Cerebellum (tissue), 4 donors: ENCODE measurements at places on chromosomes 6 and 20.

DNA sequence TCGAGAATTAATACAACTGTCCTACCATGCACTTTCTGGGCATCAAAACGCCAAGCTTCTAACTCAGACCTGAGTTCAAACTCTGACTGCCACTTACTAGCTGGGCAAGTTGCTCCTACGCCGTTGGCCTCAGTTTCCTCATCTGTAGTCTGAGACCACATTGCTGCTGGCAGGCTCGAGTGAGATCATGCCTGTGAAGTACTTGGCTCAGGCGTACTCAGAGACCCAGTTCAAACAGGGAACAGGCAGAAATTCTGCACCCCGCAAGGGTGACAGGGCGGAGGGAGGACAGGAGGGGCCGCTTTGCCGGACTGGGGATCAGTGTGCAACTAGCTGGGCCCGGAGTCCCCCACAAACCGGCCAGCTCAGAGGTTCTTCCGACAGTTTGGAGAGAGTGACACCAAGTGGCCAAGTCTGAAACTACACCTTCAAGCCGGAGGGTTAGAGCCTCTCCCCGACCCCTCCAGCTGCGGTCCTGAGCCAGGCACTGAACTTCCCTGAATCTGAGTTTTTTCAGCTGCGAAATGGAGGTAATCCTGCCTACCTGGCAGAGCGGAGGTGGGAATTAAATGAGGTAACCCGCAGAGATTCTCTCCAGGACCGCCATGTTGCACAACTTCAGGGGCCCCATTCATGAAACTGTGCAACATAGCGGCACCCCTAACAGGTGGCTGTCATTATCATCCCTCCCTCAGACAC is 46.0 kb upstream of the PTPN1 start:
- DNase-seq = peak; percentile 38

DNA sequence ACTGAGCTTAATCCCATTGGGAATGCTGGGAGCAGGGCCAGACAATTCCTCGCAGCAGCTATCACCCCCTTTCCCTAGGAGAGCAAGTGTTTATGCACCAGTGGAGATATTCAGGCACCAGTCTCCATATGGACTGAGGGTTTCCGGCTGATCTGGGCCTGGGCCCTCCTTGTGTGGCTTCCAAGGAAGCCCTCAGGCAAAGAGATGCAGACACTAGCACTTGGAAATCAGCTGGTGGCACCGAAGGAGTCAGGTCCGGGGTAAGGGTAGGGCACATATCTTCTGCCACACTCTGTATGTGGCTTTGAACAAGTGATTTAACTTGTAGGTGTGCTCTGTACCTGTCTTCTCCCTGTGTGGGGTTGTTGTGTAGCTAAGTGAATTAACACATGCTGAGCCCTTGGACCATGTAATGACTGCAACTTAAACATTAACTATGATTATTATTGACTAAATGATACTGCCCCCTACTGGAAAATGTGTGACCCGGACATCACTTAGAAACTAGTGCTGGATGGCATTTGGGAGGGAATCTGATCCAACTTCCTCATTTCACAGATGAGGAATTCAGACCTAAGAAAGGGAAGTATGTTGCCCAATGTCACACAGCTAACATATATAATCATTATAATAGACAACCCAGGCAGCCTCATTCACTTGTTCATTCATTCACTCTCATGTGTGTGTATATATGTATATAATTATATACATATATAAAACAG is 19.3 kb upstream of the WFDC2 start:
- no peak for DNase-seq

GRCh38 chr20:32577657-32578056 is 7.5 kb downstream of the NOL4L start:
- no peak for DNase-seq

DNA sequence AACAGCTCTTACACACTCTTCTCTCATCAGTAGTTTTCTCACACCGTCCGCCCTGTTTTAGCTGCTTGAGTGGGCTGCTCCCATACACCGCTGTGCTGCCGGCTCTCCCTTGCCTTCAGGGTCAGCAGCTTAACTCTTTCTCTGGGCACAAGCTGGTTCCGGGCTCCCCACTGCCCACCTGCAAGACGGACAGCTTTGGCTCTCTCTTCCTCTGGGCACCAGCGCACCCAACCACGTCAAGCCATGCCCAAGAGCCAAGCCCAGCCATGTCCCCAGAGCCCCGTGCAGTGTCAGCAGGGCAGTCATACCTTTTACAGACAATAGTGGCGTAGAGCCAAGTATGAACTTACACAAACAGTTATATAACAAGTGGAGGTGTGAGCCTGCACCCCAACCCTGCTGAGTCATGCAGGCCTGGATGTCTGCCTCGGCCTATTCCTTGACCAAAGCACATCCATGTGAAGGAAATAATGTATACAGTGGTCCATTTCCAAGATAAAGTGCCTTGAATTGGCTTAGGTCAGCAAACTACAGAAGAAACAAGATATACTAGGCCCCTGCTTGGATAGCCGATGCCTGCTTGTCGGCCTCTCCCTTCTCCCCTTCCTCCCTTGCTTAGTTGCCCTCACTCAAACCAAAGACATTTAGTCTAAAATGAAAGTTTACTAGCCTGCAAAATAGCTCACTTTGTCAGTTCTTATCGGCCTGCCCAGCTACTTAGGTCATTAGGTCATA is 89.3 kb downstream of the JPH2 start:
- DNase-seq = no peak

DNA sequence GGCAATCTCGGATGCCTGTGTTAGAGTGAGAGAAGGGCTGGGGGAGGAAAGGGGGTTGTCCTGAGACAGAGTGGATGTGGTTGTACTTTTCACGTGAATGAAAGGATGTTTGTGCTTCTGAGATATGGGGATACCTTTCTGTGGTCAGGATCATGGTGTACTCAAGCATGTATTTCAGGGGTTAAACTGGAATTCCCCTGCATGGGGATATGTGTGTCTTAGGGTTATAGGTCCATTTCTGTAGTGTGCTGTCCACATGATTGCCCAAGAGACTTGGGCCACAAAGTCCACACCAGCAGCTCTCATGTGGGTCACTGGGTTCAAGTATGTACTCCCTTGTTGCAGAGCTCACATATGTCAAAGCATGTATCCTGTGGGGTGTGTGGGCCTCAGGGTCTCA is 10.5 kb downstream of the SYNGAP1 start:
- no peak for DNase-seq

DNA sequence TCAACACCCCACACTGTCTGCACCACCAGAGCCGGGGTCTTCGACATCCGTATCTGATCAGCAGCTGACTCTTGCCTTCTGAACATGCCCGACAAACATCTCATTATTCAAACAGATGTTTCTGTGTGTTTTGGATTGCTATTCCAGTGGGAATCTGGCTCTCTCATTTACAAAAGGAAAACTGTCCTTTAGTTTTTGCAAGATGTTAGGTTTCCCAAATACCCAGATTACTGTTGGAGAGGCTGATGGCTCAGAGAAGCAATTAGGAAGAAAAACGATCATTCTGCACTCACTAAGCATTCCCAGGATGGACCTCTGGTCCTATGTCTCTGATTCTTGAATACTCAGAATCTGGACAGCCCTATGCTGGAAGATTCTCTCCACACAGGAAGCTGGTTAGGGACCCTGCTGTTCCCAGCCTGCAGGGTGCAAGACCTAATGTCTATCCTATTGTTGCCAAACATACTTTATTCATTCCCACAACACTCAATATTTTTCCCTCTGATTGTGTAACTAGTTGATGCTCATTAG is 532.9 kb downstream of the CDH26 start:
- DNase-seq = no peak

- DNase-seq = no peak
These were observed 45.8 kb upstream of the PNRC1 start for GRCh38 chr6:89034586-89035251.

DNA sequence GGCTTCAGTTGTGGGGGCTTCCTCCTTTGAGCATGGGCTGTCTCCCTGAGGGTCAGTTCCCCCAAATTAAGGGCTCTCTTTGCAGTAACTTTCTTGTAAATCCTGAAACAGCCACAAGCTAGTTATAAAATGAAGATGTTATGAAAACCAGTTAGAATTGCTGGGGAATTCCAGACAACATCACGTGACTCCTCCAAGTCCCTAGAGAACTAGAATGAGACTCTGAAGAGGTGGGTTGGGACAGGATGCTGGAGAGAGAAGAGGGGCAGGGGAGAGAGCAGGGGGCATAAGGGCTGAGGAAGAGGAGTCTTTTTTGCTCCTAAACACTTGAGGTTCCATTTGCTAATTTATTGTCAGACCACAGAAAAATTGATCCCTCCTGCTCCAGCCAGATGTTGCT is 380.3 kb downstream of the DHX35 start:
- DNase-seq = no peak

DNA sequence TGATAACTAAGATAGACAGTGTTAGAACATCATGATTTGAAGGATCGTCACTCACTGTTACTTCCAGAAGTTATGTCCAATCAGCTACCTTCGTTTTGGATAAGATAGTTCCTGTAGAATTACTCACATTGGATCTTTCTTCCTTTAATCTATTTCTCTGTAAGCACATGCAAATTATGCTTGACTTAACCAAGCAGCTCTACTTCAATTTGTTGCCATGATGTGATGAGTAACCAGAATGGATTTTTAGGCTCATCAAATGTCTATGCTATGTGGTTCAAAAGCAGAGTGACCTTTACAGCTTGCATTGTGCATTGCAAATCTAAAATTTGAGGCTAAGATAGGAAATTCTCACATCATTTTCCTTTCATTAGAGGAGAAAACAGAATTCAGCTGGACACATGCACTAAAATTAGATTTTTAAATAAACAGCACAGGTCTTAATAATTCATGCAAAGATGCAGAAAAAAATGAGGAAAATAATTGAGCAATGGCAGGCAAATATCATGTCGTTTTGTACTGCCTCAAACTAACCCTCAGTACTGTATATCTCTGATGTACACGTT is 76.7 kb upstream of the ZFP64 start:
- DNase-seq = no peak

GRCh38 chr6:168247443-168248147 is 72.0 kb downstream of the DACT2 start:
- peak; percentile 37 for DNase-seq

DNA sequence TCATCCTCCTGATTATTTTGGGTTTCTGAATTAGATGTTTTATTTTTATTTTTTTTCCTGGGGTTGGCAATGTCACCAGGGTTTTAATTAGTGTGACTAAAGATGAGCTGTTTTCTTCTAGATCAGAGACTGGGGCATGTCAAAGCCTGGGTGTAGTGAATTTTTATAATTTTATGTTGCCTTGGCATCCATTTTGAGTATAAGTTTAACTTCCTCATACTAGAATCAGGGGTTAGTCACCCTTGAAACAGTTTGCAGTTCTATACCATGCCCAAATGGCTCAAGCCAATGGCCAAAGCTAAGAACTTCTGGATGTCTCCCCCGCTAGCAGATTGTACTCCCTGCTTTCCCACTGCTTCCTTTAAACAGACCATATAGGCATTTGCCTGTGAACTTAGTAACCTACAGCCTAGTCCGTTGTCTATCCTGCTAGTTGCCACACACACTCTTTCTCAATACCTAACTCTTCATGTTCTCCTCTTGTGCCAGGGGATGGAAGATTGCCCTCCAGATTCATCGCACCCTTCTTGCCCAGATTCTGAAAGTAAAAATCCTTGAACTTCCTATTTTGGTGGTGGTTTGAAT is 54.5 kb downstream of the KIAA0408 start:
- no peak for DNase-seq

GRCh38 chr6:142184307-142184706 is 37.2 kb downstream of the VTA1 start:
- no peak for DNase-seq

- DNase-seq = no peak
These were observed 172.6 kb downstream of the CD83 start for GRCh38 chr6:14290041-14290771.

DNA sequence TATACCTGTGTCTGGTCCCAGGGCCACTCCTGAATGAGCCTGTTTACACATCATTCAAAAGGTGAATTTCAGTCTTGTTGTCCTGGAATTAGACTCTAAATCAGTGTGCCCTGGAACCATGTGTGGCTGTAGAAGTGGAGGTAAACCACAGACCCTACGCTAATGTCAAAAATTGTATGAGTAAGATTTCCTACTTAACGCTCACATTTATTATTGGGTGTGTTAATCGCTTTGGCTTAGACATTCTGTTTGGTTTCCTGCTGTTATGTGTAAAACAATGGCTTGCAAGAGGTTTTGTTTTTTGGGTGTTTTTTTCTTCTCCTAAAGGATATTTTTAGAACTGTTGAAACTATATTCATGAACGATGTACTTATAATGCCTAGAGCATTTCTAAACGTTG is 19.3 kb downstream of the PLCB1 start:
- no peak for DNase-seq

DNA sequence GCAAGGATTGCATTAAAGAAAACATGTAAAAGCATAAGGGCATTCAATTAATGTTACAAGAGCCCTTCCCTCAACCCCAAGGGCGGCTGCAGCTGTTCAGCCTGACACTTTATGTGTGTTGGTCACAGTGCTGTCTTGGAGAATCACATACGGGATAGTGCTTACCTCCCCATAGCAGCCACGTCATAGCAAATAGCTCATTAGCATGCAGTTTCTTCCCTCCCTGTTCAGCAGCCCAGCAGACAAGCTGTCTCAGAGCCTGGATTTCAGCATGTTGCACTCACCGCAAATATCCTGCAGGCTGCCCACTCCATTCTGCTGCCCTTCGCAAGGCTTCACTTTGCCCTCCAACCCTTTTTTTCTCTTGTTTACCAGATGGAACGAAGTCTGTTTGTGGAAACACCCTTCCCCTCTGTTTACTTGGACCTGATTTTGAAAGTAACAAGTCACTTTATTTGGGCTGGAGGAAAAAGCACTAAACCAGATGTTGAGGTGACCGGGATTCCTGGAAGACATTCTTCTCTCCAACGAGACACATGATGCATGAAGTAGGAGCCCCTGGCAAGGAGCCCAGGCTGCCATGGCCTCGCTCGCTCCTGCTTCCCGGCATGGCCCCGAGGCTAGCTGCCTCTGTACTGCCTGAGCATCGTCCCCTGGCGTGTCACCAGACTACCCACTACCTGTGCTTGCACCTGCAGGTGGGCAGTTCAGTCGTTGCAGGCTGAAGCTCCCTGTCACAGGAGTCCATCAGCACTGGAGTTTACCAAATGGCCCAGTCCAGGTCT is 151.6 kb upstream of the GMDS start:
- no peak for DNase-seq

DNA sequence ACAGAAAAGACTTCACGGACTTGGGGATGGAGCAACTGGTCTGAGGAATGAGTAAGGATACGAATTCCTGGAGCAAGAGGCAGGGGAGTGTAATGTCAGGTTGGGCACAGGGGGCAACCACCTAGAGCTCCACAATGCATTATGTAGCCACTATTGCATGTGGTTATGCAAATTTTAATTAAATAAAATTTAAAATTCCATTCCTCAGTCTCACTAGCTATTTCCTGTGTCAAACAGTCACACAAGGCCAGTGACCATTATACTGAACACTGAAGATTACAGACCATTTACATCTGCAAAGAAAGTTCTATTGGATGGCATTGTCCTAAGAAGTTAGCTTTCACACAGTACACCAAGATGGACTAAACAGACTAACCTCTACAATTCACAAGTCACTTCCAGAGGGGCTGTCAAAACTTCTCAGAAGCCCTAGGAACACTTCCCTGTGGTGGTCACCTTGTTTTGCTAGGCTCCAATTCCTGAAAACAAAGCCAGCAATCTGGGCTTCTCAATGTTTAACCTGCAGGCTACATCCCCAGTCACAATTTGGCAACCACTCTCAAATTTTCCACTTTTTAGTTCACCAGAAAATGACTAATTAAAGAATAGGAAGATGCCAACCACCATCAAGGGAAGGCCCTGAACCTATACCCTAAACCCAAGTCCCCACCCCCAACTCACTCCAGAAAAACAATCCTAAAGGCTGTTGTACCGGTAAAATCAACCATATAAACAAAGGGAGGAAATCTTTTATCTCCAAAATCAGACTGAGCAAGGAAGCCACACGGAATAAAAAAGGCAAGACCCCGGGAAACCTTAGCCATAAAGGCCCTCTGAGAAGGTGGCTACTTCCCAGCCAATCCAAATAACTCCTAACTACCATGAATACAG is 34.2 kb upstream of the C20orf203 start:
- DNase-seq = no peak
